Neural progenitor cell (in vitro differentiated cells): ENCODE measurements at places on chromosomes 1 and 21.

DNA sequence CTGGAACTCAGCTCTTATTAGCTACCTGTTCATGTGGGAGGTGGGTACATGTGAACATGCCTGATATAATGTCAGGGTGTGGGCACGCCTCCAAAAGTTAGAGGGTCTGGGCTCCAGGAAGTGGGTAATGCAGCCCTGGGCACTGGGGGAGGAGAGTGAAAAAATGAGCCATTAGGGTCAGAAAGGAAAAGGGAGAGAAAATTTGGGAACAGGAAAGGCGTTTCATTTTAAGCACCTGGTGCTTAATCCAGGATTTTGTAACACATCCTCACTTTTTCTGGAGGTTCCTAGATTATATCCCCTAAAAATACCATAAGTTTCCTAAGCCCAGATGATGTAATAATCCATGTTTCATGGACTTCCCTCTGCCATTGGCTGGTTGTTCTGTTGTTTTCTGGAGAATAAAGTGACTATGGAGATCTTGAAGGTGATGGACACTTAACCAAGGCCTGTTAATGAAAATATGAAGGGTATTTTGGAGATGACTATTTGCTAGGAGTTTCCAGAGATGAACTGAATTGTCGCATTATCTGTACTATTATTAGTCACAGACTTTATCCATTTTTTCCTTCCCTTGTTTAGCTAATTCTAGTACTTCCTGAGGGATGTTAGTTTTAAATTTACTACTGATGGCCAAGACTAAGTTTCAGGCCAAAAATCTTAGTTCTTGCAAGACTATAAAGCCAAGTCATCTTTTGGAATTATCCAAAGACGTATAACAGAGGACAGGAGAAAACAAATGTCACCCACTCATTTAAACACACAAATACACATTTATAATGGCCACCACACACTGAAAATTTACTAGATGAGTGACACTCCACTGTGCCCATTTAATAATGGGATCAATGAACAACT is 24.4 kb upstream of the TARBP1 start:
- no peak for DNase-seq
- H3K36me3 ChIP-seq, result no peaks in the 10 kb centered on the region
- H3K4me1 ChIP-seq, result peaks cover 3% of the 10 kb centered on the region
- H3K27me3 ChIP-seq, result no peaks in the 10 kb centered on the region
- H3K27ac ChIP-seq, result no peak overlapping the region

GRCh38 chr1:151584278-151584677 is 27.6 kb upstream of the SNX27 start:
- H3K36me3 ChIP-seq, result no peaks in the 10 kb centered on the region
- no peak overlapping the region for H3K27ac ChIP-seq
- H3K27me3 ChIP-seq, result no peaks in the 10 kb centered on the region
- peaks cover 9% of the 10 kb centered on the region for H3K4me1 ChIP-seq

GRCh38 chr1:77085109-77085508 is 134.1 kb downstream of the PIGK start:
- no peak overlapping the region for H3K4me3 ChIP-seq
- H3K4me1 ChIP-seq, result peaks cover 47% of the 10 kb centered on the region
- no peaks in the 10 kb centered on the region for H3K27me3 ChIP-seq
- no peak overlapping the region for H3K27ac ChIP-seq

GRCh38 chr21:43956670-43957035 is 55.5 kb upstream of the TRAPPC10 start:
- H3K27me3 ChIP-seq, result no peaks in the 10 kb centered on the region
- H3K36me3 ChIP-seq, result no peaks in the 10 kb centered on the region
- H3K4me3 ChIP-seq, result no peak overlapping the region
- peaks cover 7% of the 10 kb centered on the region for H3K4me1 ChIP-seq
- no peak for DNase-seq

DNA sequence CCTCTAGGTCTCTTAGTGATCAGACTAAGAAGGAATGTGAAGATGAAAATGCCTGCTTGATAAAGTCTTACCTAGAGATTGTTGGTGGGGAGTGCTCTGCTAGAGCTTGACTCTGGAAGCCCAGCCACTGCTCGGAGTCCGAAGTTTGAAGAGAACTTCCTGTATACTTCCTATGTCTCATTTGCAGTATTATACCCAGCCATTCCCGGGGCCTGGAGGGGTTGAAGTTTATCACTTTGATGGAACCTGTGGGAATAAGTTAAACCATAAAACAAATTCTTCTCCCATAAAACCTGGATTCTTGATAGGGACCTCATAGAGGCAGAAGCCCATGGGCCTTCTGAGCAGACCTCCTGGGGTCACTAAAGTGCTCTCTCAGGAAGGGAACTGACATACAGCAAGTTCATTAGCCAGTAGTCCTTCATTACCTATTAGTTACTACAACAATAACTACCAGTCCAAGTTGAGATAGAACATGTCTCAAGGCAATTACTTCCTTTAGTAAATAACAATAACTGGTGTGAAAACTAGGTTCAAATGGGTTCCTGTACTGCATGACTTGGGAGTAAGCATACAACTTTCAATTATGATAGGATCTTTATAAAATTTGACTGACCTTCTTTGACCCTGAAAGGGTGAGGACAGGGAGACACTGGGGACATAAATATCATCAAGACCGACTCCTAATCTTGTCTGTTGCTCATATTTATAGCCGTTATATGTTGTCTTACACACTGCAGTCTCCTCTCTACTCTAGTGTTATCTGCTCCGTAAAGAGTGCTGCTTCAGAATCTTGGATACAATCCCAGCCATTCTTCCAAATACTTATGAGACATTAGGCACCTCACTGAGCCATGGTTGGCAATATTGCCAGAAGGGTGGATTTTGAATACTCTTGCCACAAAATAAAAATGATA is at the start of gene OR6N1:
Gene OR6N1, minus strand, starts transcription at position 246 of the 917 bp plus-strand sequence. CDS start 5,513 bp downstream, outside the sequence.
- no peak for DNase-seq
- no peaks in the 10 kb centered on the region for H3K36me3 ChIP-seq
- H3K4me1 ChIP-seq, result no peaks in the 10 kb centered on the region
- no peaks in the 10 kb centered on the region for H3K27me3 ChIP-seq
- no peak within 1 kb of the TSS for H3K27ac ChIP-seq
